ENCODE measurements at places on chromosomes 4 and X. TPM values are rescaled to one million over a fixed set of nuclear protein-coding genes. Genes with fewer than 3 reads are reported as not detected.

ACE2 gene
- not detected for total RNA-seq

FAM241A gene
- total RNA-seq: 7.1 TPM

DNA sequence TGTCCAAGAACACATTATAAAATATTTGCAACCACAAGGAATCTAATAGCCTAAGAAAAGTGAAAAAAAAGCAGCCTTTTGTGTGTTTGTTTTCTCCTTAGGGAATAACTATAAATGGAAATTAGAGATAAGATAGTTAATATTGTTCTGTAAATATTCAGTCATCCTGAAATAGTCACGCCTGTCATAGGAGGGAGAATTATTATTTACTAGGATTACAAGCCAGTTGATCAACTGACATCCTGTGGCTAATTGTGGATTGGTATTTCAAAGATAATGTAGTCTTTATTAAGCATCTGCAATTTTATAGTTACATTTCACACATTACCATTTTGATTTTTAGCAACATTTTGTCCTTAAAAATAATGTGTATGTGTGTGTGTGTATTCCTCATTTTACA, 118.6 kb downstream of the CCSER1 start:
- no peak for DNase-seq
- no peak overlapping the region for H3K27ac ChIP-seq
- H3K27me3 ChIP-seq: no peaks in the 10 kb centered on the region
- no peaks in the 10 kb centered on the region for H3K4me1 ChIP-seq

DNA sequence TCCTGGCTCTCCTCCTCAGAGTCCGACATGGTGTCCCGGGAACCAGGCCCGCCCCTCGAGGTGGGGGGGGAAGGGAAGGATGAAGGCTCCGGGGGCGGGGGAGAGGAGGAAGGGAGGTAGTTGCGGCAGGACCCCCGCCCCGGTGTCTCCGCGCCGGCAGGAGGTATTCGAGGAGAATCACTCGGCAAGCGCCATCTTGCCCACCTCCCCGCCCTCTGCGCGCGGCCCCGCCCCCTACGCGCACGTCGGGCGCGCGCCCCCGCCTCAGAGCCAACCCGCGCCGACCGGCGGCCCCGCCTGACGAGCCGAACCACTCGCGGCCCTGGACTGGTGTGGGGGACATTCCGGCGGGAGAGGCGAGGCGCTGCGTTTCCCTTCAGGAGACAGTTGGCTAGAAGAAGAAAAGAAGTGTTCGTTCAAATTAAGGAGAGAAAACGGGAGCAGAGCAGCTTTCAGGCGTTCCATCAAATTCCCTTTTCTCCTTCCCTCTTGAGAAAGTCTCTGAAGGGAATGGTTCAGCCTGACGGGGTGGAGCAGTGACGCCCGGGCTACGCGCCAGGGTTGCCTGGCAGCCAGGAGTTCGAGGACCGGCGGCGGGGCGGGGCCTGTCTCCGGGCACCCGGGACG, at the start of gene RAB28:
TSS of gene RAB28 (minus strand) at position 219 of the 627 bp plus-strand sequence.
- DNase-seq: peak; percentile 90
- H3K27me3 ChIP-seq: peaks cover 16% of the 10 kb centered on the region
- H3K36me3 ChIP-seq: peaks cover 2% of the 10 kb centered on the region
- H3K4me3 ChIP-seq: peak within 1 kb of the TSS; percentile 91
- peak within 1 kb of the TSS; percentile 96 for H3K27ac ChIP-seq
- H3K4me1 ChIP-seq: peaks cover 26% of the 10 kb centered on the region

- peak overlapping the region; percentile 82 for H3K4me3 ChIP-seq
- H3K27me3 ChIP-seq: peaks cover 67% of the 10 kb centered on the region
- H3K4me1 ChIP-seq: peaks cover 29% of the 10 kb centered on the region
These were observed 2.7 kb upstream of the NKX3-2 start for GRCh38 chr4:13546941-13547484.

GRCh38 chr4:113524505-113525186, 236.9 kb downstream of the CAMK2D start:
- H3K4me3 ChIP-seq: no peak overlapping the region
- no peaks in the 10 kb centered on the region for H3K27me3 ChIP-seq

DNA sequence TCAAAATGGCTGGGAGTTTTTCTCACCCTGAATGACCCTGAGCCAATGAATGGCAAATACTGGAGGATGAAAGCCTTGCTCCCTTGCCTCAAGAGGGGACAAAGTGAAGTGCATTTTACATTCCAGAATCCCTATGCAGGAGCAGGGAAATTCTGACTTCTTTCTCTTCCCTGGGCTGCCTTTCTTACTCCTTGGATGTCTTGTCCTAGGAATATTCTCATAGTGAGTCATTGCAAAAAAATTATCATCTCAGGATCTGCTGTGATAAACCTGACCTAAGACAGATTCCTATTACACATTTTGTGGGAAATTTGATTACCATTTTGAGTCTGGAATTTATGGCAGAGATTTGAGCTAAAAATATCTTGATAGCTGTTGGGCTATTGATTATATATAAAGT, 199.9 kb downstream of the TMA16 start:
- no peaks in the 10 kb centered on the region for H3K36me3 ChIP-seq
- no peak for DNase-seq
- H3K27me3 ChIP-seq: no peaks in the 10 kb centered on the region
- H3K4me1 ChIP-seq: no peaks in the 10 kb centered on the region

DNA sequence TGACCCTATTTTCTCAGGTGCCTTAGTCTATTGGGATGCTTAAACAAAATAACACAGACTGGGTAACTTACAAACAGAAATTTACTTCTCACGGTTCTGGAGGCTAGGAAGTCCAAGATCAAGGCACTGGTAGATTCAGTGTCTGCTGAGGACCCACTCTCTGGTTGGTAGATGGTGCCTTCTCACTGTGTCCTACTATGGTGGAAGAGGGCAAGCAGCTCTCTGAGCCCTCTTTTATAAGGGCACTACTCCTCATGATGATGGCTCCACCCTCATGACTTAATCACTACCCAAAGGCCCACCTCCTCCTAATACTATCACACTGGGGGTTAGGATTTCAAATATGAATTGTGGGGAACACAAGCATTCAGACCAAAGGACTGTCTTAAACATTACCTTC, 11.8 kb downstream of the SMIM14 start:
- H3K27ac ChIP-seq: no peak overlapping the region
- no peaks in the 10 kb centered on the region for H3K27me3 ChIP-seq
- no peaks in the 10 kb centered on the region for H3K36me3 ChIP-seq
- H3K4me3 ChIP-seq: no peak overlapping the region
- DNase-seq: no peak
- no peaks in the 10 kb centered on the region for H3K4me1 ChIP-seq

GRCh38 chr4:114879916-114880669, 233.3 kb downstream of the NDST4 start:
- no peak overlapping the region for H3K4me3 ChIP-seq
- no peaks in the 10 kb centered on the region for H3K4me1 ChIP-seq
- H3K27me3 ChIP-seq: peaks cover 2% of the 10 kb centered on the region

Data from activated T-helper 1 cell treated with anti-CD3 and anti-CD28 coated beads, Interleukin-12 subunit alpha, Interleukin-12 subunit beta, Interleukin-2, Interleukin-4 antibody, amounts not matched to agents 30 ng/mL and 10 ng/mL and 1 ng/mL, durations not matched to agents 14 hours and 24 hours and 36 hours (primary cell).